ENCODE measurements at places on chromosomes 4 and X. TPM values are rescaled to one million over a fixed set of nuclear protein-coding genes. Genes with fewer than 3 reads are reported as not detected.

DNA sequence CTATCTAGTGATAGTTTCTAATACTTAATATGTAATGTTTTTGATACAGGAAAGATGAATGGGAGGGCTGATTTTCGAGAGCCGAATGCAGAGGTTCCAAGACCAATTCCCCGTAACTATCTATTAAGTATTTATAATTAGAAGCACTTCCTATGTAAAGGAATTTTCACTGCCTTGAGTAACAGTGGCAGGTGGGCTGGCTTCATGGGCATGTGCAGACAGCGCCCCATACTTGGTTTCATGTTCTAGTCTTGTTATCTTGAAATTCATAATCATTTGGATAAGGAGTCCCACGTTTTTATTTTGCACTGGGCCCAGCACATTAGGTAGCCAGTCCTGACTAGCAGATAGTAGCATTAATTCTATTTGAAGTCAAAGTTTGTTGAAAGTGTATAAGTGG lies 1.7 kb downstream of the OCIAD1 start:
- peaks cover 41% of the 10 kb centered on the region for H3K4me1 ChIP-seq
- no peak overlapping the region for H3K27ac ChIP-seq
- H3K4me3 ChIP-seq: peak overlapping the region; percentile 81
- no peaks in the 10 kb centered on the region for H3K27me3 ChIP-seq
- H3K36me3 ChIP-seq: peaks cover 32% of the 10 kb centered on the region

DNA sequence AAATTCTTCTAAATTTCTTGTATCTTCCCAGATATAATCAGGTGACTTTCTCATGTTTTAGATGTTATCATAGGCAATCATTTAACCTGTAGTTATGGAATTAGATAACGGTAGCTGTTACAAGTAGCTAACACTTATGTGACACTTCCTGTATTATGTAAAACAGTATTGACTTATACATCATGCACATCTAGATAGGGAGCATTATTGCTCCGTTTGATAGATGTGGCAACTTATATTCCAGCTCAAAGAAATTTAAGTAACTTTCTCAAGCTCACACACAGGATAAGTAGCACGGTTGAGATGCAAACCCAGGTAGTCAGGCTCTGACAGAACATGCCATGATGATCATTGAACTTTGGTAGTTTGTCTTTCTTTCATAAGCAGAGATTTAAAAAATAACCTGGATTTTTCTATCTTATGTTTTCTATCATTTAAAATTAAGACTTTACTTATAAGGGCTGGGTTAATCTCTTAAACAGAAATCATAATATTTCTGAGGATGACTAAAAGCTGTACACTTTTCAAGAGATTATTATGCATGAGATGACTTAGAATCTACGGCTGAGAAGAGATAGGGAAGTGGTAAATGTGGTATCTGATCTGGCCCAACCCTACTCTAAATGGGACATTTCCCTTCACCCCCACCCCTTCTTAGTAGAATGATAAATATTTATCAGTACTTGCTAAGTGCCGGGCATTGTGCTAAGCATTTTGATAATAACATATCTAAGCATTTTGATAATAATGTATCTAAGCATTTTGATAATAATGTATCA lies 69.1 kb upstream of the HPGD start:
- no peaks in the 10 kb centered on the region for H3K36me3 ChIP-seq
- peak overlapping the region; percentile 79 for H3K27ac ChIP-seq
- H3K4me3 ChIP-seq: no peak overlapping the region

DNA sequence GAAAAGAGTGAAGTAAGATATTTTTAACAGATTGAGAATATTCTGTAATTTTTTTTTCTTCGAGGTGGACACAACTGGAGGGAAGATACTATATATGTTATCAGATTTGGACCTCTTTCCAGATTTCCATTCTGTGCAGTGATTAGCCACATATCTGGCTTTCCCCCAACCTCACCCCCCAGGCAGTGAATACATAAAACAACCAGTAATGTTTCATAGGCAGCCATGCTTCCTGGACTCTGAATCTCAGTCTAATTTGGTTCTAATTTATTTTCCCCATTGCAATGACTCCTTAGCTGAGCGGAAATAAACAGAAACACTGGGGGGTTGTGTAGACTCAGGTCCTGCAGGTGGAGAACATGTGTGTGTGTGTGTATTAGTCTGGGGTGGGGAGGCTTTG lies 226.5 kb downstream of the FBXW7 start:
- DNase-seq: no peak
- no peaks in the 10 kb centered on the region for H3K4me1 ChIP-seq
- no peak overlapping the region for H3K4me3 ChIP-seq
- H3K27ac ChIP-seq: no peak overlapping the region
- no peaks in the 10 kb centered on the region for H3K36me3 ChIP-seq
- no peaks in the 10 kb centered on the region for H3K27me3 ChIP-seq

GRCh38 chr4:139801895-139802294 lies 136.3 kb downstream of the MGST2 start:
- H3K36me3 ChIP-seq: no peaks in the 10 kb centered on the region
- no peak overlapping the region for H3K4me3 ChIP-seq
- no peak overlapping the region for H3K27ac ChIP-seq
- H3K4me1 ChIP-seq: peaks cover 21% of the 10 kb centered on the region

DNA sequence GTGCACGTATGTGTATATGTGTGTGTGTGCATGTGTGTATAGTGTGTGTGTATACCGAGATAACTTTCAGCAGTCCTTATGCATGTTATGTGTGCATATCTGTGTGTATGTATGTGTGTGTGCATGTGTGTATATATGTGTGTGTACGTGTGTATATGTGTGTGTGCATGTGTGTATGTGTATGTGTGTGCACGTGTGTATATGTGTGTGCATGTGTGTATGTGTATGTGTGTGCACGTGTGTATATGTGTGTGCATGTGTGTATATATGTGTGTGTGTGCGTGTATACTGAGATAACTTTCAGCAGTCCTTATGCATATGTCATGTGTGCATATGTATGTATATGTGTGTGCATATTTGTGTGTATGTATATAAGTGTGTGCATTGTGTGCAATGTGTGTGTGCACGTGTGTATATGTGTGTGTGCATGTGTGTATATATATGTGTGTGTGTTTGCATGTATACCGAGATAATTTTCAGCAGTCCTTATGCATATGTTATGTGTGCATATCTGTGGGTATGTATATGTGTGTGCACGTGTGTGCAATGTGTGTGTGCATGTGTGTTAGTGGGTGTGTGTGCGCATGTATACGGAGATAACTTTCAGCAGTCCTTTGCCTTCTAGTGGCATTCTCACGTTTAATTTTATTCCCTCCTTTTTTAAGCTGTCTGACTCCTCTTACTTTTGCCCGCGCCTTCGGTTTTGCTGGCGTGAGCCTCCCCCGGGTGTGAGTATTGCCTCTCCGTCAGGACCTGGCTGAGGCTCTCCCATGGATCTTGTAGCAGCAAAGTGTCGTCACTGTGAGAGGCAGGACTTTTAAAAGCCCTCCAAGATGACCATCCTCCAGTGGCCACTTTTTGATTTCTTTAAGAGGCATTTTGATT lies 99.6 kb upstream of the SHOX start:
- no peak overlapping the region for H3K27ac ChIP-seq
- H3K27me3 ChIP-seq: no peaks in the 10 kb centered on the region
- DNase-seq: no peak
- H3K4me3 ChIP-seq: no peak overlapping the region
- H3K36me3 ChIP-seq: no peaks in the 10 kb centered on the region
- no peaks in the 10 kb centered on the region for H3K4me1 ChIP-seq

DNA sequence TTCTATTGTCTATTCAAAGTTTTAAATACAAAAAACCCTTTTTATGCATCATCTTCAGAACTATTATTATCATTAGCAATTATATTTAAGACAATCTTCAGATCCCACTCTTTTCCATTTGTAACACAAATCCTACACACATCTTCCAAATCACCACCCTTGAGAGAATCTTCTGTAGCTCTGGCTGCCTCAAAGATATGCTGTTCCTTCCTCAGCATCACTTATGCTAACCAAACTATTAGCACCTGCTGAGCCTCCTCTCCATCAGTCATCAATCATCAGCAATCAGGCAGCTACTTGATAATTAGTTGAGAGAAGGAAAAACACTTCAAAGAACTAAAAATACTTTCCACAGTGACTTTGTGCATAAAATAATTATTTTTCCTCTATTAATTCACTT lies 1082.2 kb downstream of the C4orf33 start:
- H3K27me3 ChIP-seq: no peaks in the 10 kb centered on the region
- H3K27ac ChIP-seq: no peak overlapping the region
- no peaks in the 10 kb centered on the region for H3K4me1 ChIP-seq
- no peak for DNase-seq

- H3K36me3 ChIP-seq: no peaks in the 10 kb centered on the region
- DNase-seq: no peak
These were observed 14.7 kb downstream of the UNC5C start for GRCh38 chr4:95534032-95534431.

DNA sequence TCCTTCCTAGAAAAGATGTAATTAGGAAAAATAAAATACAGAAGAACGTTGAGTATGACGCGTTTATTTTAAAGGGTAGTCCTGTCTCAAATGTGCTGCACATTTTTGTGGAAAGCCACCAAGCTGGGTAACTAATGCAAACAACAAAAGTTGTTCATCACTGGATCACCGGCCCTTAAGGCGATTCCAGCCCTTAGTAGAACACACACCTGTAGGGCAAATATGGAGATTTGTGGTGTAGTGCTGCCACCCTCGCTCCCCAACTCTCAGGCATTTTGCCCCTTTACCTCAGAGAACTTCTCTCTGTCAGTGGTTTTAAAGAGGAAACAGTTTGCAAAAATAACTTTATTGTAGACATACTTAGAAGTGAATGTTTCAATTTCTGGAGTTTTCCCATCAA lies 1.9 kb downstream of the TBL1X start:
- peak overlapping the region; percentile 64 for H3K4me3 ChIP-seq
- H3K27ac ChIP-seq: no peak overlapping the region
- H3K4me1 ChIP-seq: peaks cover 29% of the 10 kb centered on the region
- peaks cover 20% of the 10 kb centered on the region for H3K27me3 ChIP-seq
- no peaks in the 10 kb centered on the region for H3K36me3 ChIP-seq

GRCh38 chr4:36046026-36046425 lies 198.3 kb downstream of the ARAP2 start:
- H3K4me1 ChIP-seq: no peaks in the 10 kb centered on the region
- DNase-seq: no peak
- H3K27me3 ChIP-seq: no peaks in the 10 kb centered on the region
- H3K4me3 ChIP-seq: no peak overlapping the region
- H3K36me3 ChIP-seq: no peaks in the 10 kb centered on the region

TSPAN6 gene
- total RNA-seq: 17.4 TPM

SPACA5B gene
- not detected for total RNA-seq

SSX2 gene
- not detected for total RNA-seq

RNF175 gene
- 1.1 TPM for total RNA-seq

FGFBP2 gene
- total RNA-seq: 7.2 TPM

SLC7A11 gene
- 0.54 TPM for total RNA-seq

ARHGEF38 gene
- total RNA-seq: not detected

NLGN3 gene
- total RNA-seq: 2.5 TPM

ODAM gene
- not detected for total RNA-seq
